ENCODE measurements at places on chromosomes 7 and 10.

DNA sequence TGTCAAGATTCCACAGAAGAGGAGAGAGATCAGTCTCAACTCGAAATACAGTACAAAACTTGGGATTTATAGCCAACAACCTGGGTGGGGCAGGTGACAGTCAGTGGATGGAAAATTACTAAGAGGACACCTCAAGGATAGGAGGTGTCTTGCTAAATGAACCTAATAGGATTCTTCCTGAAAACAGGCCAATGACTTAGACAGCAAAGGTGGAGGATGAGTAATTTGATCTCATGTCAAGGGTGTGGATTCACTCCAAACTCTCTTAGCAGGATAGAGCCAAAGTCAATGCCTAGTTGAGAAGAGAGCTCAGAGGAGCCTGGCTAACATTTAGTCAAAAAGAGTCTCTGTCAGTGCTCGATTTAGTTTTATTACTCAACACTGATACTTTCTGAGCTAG lies 106.7 kb upstream of the INSYN2A start:
- DNase-seq: no peak

DNA sequence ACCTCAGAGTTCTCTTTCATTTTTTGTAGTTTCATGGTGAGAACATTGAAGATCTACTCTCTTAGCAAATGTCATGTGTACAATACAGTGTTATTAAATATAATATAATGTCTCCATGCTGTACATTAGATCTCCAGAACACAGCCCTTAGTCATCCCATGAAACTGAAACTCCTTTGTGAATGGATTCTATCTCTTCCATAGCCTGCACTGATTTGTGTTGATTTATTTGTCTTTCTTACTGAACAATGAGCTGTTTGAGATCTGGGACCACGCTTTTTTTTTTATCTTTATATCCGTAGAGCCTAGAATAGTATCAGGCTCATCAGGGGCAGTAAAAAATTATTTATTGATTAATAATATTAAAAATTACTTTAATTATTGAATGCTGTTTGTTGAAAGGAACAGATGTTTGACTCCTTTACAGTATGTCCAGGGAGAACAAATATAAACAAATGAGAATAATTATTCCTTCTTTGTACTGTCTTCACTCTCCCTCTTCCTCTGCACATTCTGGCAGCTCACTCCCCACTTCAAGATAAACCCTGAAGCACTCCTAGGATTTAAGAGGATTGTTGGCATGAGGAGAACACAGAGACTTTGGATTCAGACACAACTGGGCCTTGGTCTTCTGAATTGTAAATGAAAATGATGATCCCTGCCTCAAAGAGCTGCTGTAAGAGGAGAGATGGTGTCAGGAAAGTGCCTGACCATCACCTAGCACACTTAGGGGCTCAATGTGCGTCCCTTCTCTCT lies 81.6 kb upstream of the MSRB2 start:
- no peak for DNase-seq

DNA sequence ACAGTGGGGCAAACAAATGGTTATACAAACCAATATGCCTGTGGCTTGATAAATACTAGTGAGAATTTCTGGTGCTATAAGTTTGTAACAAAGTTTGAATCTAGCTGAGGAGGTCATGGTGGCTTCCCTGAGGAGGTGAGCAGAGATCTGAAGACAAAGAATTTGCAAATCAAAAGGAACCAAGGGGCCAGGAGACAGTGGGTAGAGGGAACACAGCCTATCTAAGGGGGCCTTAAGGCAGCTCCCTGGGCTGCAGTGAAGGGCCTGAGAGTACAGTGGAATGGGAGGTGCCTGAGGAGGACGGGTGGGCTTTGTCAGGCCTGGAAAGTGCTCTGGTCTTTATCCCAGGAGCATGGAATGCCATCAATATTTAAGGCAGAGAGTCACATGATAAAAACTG lies 21.8 kb downstream of the RNF133 start:
- DNase-seq: no peak

DNA sequence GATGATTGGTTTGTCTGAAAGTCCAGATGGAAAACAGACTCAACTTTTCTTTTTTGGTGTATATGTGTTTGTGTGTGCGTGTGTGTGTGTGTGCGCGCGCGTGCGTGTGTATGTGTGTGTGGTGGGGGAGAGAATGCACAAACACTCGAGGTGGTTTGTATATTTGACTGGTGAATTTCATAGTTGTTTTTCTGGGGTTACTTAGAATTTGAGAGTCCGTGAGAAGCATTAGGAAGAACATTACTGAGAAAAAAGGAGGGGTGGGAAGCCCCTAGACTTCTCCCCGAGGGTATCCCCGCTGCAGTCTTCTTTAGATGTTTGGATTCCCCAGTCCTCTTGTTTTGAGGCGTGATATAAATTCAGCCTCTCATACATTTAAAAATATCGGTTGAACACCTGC lies 6.0 kb downstream of the CAMK1D start:
- no peak for DNase-seq

GRCh38 chr10:81978238-81978637 lies 103.2 kb downstream of the NRG3 start:
- DNase-seq: no peak

DNA sequence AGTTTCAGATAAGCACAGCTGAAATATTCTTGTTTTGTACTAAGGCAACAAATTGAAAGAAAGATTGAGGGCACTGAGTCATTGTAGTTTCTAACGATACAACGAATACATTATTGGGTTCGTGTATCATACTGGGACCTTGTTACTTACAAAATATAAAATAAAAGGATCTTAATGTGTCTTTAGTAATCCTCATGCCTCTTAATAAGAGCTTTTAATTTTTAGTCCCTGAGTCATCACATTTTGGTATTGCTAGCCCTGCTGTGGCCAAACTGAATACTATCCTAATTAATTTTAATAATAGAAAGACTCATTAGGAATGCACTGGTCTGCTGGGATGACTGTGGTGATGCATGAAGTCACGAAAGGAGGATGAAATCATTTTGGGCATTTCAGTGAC lies 309.7 kb downstream of the EXOC4 start:
- DNase-seq: no peak

- no peak for DNase-seq
Measured at GRCh38 chr7:105474045-105474444, 48.0 kb downstream of the PUS7 start.

DNA sequence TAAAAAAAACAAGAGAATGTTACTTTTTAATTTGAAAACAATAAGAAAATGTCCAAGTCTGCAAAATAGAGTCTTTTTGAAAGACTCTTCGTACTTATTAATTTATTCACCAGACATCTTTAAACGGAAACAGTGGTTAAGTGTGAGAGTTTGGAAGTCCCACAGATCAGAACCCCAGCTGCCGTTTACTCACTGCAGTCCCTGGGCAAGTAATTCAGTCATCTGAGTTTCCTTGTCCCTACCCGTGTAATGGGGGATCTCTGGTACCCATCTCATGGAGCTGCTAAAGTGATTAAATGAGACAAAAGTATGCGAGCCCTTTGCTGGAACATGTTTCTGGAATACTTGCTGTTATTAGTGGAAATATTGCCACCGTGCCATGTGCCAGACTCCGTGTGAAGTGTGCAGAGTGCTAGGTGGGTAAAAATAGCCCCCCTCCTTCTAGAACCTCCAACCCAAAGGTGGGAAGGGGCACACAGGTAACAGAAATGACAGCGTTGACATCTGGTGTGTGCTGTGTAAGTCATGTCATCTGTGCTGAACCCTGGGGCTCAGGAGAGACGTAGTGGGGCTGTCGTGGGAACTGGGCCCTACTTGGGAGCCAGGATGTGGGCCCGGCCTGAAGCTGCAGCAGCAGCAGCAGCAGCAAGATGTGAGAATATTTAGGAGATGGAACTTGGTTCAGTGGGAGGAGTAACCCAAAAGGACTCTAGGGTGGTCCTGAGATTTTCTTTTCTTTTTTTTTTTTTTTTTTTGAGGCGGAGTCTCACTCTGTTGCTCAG lies 140.5 kb downstream of the CUX1 start:
- no peak for DNase-seq

- DNase-seq: no peak
Measured at GRCh38 chr10:30488316-30488715, 54.3 kb downstream of the MAP3K8 start.

- DNase-seq: no peak
Measured at GRCh38 chr10:123472606-123473005, 193.5 kb upstream of the GPR26 start.

DNA sequence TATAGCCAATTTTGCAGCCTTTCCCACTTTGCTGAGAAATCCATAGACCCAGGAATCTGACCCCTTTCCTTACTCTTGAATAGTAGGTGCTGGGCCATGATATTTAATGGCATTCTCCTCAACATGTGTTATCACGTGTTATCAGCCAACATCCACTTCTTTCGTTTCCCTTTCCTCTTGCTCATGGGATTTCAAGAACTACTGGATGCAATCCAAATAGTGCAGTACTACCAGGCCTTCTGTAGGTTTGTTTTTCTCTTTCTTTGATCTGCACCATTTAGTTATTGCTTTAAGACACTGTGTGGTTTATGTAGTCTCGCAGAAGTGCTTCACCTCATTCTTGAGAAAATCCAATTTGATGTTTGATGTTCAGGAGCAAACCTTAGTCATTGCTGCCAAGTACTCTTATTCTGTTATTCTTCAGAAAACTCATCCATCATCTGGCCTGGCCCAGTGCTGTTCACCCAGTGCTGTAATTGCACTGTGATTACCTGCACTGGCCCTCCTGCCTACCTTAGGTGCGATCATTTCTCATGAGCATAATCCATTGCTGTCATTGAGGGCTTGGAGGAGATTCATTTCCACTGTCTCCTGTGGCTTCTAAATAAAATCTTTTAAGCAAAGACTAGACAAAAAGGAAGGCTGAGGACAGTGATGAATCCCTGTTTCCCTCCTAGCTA lies 315.3 kb downstream of the BMPER start:
- no peak for DNase-seq

DNA sequence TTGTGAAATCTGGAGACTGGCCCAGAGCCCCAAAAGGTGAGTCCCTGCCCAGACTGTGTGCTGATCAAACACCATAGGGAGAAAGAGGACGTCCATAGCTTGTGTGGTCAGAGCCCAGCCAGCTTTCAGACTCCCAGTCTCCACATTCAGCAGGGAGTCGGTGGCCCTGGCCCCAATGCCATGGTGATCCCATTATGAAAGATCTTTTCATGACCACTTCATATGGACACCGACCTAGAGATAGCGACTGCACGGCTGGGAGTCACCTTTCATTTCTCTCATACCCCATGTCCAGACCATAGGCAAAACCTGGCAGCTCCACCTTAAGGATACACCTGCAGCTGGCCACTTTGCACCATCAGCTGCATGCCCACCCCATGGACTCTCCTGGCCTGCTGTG lies 126.4 kb downstream of the ARHGAP22 start:
- DNase-seq: no peak

GRCh38 chr7:5423976-5424748 lies 528 bp upstream of the TNRC18 start:
- DNase-seq: peak; percentile 62

- no peak for DNase-seq
Measured at GRCh38 chr7:93758631-93759030, 131.9 kb downstream of the TFPI2 start.

GRCh38 chr7:94154858-94155257 lies 150.7 kb upstream of the BET1 start:
- DNase-seq: no peak

GRCh38 chr10:101573885-101574753 lies 13.9 kb downstream of the POLL start:
- no peak for DNase-seq
